ENCODE measurements at places on chromosomes 7 and 10.

GRCh38 chr7:157506268-157506667, 169.5 kb downstream of the DNAJB6 start:
- no peak for DNase-seq

DNA sequence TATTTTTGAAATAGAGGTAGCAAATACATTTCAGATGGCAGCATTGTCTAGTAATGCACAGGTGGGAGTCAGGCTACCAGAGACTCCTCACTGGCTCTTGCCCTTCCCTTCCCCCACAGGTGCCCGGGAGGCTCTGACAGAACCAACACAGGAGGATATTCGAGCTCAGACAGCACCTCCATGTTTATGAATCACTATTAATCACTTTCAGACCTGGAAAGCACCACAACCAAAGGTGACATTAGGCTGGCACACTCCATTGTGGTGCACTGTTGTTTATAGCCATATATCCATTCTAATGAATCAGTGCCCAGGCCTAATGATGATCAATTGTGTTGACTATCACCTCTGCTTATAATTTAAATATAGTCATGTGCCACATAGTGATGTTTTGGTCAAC, 107.8 kb upstream of the NAMPT start:
- no peak for DNase-seq

- no peak for DNase-seq
These were observed 128.4 kb downstream of the GRK5 start for GRCh38 chr10:119335671-119336353.

DNA sequence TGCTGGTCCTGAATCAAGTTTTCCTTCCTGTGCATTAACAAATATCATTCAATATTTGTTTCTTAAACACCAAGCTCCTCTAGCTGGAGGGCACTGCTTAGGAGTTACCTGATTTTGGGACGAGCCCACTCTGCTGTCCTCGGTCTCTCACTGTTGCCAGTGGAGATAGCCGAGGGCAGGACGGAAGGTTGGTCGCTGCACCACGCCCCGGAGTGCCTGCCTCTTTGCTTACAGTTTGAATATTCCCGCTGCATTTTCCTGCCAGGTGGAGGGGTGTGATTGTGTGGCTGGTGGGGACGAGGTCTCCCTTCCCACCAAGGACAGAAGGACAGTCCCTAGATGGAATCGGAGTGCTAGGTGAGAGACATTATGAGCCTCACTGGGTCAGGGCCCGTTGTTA, 201.5 kb downstream of the DNAJB6 start:
- DNase-seq: no peak

DNA sequence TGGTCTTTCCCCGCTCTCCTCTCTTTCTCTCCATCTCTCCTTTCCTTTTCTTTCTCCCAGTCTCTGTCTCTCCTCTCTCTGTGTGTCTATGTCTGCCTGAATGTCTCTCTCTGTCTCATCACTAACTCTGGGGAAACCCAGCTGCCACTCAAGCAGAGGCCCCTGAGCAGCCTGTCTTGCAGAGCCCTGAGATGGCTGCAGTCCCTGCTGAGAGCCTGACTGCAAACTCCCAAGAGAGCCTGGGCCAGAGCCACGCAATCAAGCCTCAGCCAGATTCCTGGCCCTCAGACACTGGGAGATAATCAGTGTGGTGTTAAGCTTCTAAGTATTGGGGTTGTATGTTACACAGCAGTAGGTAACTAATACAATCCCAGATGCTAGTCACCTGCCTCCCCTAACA, 91.5 kb downstream of the PAXIP1 start:
- no peak for DNase-seq

GRCh38 chr7:66629222-66630062, 761 bp downstream of the KCTD7 start:
- DNase-seq: no peak

DNA sequence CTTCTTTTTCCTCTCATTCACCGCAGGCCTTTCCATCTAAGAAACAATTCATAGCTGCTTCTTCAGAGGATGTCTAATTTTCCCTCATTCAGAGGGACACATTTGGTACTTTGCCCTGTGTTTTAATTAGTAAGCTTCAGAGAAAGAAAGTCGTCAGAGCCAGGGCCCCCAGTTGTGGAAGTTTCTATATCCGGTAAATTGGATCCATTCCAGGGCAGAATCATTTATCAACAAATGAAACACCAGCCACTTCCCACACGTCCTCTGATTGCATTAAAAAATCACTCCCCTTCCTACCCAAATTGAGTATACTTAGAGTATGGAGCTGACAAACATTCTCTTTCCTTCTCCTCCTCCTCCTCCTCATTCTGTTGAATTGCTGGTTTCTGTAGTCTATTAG, 205.8 kb upstream of the HDAC9 start:
- DNase-seq: no peak

DNA sequence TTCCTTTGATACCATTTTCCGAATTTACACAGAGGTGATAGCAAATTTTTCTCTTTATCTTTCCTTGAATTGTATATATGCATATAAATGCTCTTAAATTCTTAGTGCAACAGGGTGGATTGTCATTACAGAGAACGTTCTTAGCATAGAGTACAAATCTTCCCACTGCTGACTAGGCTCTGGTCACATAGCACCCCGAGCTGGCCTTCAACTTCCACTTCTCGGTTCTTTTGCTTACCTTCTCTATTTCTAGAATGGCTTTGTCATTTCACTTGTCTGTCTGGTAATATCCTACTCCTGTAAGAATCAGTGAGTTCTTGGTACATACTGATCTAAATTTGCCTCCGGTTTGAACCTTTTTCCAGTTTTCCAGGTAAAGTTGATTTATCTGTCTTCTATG, 13.4 kb downstream of the ADIRF start:
- DNase-seq: no peak

DNA sequence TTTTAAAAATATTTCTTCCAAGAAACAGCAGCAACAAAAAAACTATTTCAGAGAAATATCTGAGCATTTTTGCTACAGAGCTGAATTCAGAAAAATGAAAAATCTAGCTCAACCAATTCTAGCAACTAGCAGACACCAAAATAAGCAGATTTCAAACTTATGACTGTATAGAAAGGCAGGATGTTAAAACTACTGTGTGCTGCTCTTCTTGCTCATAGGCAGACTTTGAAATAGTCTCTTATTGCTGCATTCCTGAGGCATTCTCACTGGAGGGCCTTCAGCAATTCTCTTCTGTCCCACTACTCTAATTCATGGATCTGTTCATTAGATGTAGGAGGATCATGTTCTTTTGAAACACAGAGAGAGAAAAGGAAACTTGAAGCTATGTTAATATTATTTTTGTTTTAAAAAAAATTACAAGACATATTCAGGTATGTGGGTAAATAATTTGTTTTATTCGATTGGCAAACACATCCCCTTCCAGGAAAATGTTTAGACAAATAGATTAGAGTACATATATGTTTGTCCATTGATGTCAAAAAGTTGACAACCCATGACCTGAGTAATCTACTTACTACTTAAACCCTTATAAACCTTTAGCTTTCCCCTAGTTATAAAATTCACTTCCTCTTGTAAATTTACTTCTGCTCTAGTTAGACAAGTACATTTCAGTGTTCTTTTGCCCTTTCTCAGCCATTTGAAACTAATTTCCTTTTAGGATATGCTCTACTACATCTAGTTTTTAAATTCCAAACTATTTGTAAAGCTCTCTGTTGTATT, 428.2 kb upstream of the POT1 start:
- no peak for DNase-seq

DNA sequence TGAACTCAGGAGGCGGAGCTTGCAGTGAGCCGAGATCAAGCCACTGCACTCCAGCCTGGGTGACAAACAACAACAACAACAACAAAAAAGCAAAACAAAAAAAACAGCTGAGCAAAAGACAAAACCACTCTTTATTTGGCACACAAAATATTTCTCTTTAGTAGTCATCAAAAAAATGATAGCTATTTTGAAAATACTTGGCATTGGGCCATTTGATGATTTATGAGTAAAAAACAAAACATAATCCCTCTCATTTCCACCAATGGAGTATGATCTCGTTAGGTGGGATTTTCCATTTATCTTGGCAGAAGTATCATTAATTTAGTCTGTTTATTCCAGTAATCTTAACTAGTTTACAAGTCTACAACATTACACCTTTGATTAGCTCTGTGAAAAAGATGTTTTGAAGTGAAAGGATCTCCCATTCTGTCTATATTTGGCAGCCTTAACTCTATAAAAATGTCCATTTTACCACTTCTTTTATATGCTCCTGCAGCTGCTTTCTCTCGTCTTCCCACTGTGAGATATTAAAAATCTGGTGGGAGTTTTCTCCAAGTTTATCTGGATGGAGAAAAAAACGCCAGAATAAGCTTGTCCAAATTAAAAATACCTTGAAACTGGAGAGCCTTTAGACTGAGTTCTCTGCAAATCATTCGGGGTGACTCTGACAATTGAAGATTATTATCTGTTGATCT, 58.8 kb upstream of the AGMO start:
- no peak for DNase-seq

DNA sequence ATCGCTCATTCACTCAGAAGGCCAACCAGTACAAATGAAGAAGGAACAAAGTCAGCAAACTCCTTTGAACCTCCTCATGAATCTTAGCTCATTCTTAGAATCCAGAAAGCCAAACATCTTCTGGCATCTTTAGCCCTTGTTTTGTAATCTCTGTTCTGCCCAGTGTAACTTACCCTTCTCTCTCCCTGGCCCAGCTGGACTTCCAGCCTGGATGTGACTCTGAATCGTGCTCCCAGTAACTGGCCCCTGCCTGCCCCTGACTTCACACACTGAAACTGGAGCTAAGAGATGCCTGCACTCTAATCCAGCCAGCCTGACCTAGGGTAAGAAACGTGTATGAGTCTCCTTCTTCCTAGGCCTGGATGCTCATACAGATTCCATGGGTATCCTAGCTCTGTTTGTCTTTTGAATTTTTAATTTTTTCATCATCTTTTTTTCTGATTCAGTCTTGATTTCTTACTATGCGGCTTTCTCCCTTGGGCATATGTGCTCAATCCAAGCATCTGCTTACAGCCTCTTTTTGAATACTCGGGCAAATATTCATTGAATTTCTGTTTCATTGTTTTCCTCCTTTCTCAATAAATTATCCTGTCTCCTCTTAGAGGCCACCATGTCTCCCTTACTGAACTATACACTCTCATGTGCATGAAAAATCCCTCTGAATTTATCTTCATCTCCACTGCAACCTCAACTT, 845.6 kb upstream of the AUTS2 start:
- DNase-seq: no peak

DNA sequence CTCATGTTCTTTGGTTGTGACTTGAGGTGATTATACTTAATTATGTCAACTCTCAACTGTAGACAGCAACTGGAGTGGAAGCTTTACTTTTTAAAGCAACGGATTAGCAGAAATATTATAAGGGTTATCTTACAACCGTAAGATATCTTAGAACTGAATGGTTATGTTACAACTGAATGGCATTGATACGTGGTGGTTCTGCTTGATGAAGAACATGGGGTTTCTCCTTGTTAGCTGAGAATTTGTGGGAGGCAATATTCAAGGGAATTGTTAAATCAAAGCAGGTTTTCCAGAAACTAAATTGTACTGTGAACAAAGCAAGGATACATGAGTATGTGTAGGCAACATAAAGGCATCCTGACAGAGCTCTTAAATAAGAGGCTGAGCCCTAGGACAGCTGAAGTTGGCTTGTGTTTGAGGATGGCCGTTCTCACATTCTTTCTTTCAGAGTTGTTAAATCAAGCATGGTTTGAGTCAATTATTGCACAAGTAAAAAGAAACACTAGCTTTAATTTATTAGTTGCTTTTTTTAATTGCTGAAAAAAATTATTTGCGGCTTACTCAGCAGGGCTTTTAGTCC, 350.0 kb downstream of the PLXDC2 start:
- DNase-seq: no peak

- DNase-seq: peak; percentile 69
These were observed 31.8 kb downstream of the GSTO2 start for GRCh38 chr10:104300736-104301292.

DNA sequence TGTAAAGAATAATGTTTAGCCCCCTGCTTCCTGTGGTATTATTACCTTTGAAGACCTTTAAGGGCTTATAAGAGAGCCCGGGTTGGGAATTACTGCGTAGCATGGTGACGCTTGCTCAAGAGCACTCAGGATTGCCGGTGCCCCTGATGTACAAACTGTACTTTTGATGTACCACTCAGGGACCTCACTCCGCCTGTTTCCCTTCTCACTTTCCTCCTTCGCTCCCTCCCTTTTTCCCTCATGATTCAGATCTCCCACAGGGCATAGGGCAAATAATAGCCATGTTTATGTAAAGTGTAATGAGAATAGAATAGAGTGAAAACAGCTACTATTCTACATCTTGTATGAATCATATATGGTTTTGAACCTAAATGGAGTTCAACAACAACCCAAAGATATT, 77.8 kb upstream of the PDCD4 start:
- DNase-seq: no peak

- no peak for DNase-seq
These were observed 47.2 kb downstream of the PYROXD2 start for GRCh38 chr10:98367604-98368451.

GRCh38 chr7:134480202-134480601, 21.3 kb upstream of the AKR1B1 start:
- DNase-seq: no peak

- no peak for DNase-seq
These were observed 552.4 kb upstream of the GALNT17 start for GRCh38 chr7:70579397-70580097.

GRCh38 chr10:132703419-132704007, 82.4 kb downstream of the NKX6-2 start:
- DNase-seq: no peak

DNA sequence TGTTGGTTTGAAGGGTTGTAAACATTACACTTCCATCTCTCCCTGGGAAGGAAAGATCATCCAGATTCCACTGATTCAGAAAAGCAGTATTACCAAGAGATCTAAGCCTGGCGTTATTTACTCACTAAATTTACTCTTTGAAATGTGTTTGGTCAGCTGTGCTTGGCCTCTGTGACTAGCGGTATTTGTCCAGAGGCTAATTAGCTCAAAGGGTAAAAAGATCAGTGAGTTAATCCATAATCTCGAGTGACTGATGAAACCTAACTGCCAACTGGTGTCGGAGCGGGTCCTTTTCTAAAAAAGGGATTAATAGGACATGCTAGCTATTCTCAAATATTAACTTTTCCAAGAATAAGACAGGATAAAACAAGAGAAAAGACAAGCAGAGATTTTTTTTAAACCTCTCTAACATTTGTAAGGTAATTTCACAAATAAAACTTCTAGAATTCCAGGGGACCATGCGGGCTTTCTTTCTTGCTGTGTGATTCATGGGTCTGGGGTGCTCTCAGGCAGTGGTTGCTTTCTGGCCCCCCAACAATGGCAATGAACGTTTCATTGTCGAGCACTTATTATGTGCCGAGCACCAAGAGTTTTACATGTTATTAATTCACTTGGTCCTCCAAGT, 247.3 kb upstream of the AOAH start:
- no peak for DNase-seq

GRCh38 chr10:123478116-123478515, 188.0 kb upstream of the GPR26 start:
- no peak for DNase-seq

Data from GOT3 (cell line).